IMR-90 (cell line): ENCODE measurements at places on chromosomes 4 and X. TPM values are rescaled to one million over a fixed set of nuclear protein-coding genes. Genes with fewer than 3 reads are reported as not detected.
A peak's percentile ranks its signal among the peaks of the same experiment; 100 is the strongest.

DNA sequence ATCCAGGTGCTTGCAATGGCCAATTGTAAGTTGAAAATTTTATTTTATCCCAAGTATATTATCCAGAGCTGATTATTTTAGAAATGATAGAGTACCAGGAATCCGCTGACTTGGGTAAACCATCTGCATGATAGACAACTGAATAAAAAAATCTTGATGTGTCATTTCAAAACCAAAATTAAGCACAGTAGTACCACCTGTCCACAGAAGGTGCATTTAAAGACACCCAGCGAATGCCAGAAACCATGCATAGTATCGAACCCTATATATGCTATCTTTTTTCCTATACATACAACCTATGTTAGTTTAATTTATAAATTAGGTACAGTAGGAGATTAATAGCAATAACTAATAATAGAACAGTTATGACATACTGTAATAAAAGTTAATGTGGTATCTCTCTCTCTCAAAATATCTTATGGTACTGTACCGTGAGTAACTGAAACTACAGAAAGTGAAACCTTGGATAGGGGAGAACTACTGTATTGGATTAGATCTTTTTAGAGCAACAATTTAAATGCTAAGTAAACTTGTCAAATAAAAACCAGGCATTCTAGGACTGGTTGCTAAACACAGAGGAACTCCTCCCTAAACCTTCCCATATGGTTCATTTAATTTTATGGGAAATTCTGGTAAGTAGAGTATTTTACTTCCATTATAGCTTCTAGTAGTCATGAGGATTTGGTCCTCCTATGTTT is 6.2 kb downstream of the NEIL3 start:
- no peaks in the 10 kb centered on the region for H3K36me3 ChIP-seq
- no peak overlapping the region for H3K27ac ChIP-seq
- H3K27me3 ChIP-seq: no peaks in the 10 kb centered on the region

- H3K27me3 ChIP-seq: no peaks in the 10 kb centered on the region
- DNase-seq: no peak
- H3K4me1 ChIP-seq: no peaks in the 10 kb centered on the region
Measured at GRCh38 chrX:1673337-1673736, 58.5 kb downstream of the ASMT start.

DNA sequence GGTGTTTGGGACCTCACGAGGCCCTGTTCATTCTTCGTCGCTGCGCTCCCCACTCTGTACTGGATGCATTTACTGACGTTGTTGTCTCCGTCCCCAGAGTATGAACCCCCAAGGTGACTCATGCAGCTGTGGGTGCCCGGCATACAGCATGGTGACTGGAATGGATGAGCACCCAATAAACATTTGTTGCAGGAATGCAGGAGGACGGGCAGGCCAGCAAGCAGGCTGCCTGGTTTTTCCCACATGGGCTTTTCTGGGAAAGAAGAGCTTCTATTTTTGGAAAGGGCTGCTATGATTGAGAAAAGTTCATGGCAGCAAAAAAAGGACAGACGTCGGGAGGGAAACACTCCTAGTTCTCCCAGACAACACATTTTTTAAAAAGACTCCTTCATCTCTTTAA is 893 bp upstream of the SOD3 start:
- H3K4me3 ChIP-seq: no peak overlapping the region
- no peaks in the 10 kb centered on the region; the same call in 1 of the 2 replicates for H3K36me3 ChIP-seq
- H3K27me3 ChIP-seq: no peaks in the 10 kb centered on the region; the same call in 1 of the 2 replicates
- no peak overlapping the region for H3K27ac ChIP-seq
- DNase-seq: peak; percentile 72

- no peaks in the 10 kb centered on the region for H3K27me3 ChIP-seq
- H3K4me1 ChIP-seq: no peaks in the 10 kb centered on the region
- no peaks in the 10 kb centered on the region for H3K36me3 ChIP-seq
- no peak for DNase-seq
- H3K4me3 ChIP-seq: no peak overlapping the region
- no peak overlapping the region for H3K27ac ChIP-seq
Measured at GRCh38 chr4:62814510-62815047, 1594.7 kb downstream of the TECRL start.

DNA sequence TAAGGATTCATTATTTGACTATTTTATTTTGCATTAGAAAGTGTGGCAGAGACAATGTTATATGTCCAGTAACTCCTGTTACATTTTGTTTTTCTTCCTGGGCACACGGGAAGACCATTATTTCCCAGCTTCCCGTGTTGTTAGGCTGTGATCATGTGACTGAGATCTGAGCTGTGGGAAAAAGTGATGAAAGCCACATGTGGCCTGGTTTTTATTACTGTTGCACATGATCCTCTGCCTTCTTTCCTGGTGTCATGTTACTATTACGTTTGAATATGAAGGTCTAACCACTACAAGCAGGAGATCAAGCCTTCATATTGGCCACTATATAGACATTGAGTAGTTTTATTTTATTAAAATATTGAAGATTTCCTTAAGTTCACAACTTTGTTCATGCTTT is 28.2 kb upstream of the MID1 start:
- no peaks in the 10 kb centered on the region for H3K27me3 ChIP-seq
- DNase-seq: peak; percentile 78
- no peaks in the 10 kb centered on the region for H3K4me1 ChIP-seq
- no peak overlapping the region for H3K4me3 ChIP-seq
- no peak overlapping the region for H3K27ac ChIP-seq

SLC49A3 gene
- total RNA-seq: under 0.01 TPM in 2 replicates

GRCh38 chr4:88792268-88792781 is 94.7 kb upstream of the NAP1L5 start:
- no peak overlapping the region for H3K27ac ChIP-seq
- no peak overlapping the region for H3K4me3 ChIP-seq
- H3K36me3 ChIP-seq: peaks cover 8% of the 10 kb centered on the region
- peaks cover 6% of the 10 kb centered on the region; the same call in 1 of the 2 replicates for H3K4me1 ChIP-seq

DNA sequence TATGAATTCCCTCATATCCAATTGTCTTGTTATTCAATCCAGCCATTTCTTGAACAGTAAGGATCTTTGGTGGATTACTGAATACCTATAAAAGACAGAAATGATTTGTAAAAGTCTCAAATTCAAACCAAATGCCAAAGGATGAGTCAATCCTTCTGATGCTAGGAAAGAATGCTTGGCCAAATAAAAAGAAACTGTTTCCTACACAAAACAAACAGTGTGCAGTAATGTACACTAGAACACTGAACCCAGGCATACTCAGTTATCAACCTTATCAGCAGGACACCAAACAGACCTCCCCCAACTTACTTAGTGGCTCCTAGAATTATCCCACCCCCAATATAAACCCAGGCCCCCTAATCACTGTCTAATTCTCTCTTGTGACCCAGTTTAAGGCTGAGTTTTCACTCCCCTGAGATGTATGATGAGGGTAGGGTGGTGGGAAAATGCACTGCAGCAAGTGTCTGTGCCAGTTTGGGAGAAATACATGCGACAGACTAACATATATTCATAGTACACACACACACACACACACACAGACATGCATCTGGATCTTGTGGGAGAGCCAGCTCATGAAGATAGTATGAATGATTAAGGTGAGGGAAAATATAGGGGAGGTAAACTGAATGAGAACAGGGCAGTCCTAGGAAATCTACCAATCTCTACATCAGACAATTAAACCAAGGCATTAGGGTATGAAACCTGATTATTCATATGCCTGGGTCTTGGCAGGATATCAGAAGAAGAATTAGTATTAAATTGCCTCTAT is 35.0 kb downstream of the CLDN2 start:
- H3K27ac ChIP-seq: no peak overlapping the region; the same call in 1 of the 2 replicates
- DNase-seq: peak; percentile 48
- no peak overlapping the region for H3K4me3 ChIP-seq
- peaks cover 5% of the 10 kb centered on the region; the same call in 1 of the 2 replicates for H3K4me1 ChIP-seq
- peaks cover 5% of the 10 kb centered on the region; the same call in 1 of the 2 replicates for H3K36me3 ChIP-seq

IL3RA gene
- total RNA-seq: not detected in 2 replicates

DNA sequence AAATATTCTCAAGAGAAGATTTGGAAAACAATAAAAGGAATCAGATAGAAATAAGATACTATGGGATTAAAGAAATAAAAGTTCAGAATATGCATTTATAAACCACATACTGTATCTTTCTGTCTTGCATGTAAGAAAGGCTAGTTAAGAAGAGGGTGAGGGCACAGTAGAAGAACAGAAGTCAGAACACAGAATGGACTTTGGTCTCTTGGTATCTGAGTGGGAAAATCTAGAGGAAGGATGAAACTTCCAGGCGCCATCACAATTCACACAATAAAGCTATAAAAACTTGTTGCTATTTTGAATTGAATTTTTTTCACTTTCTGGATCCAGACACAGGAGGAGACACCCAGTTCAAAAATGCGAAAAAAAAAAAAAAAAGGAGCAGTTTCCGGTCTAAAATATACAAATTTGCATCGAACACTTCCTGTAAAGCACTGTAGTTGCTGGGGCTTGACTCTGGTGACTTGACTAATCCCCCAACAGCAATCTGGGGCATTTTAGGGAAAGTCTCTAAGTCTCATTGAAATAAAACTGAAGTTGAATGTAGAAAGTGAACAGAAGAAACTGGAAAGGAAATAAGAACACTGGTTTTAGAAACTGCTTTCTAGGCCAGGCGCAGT is 8.1 kb upstream of the NAAA start:
- no peak overlapping the region for H3K27ac ChIP-seq
- peaks cover 21% of the 10 kb centered on the region for H3K36me3 ChIP-seq
- no peak for DNase-seq
- no peaks in the 10 kb centered on the region; the same call in 1 of the 2 replicates for H3K4me1 ChIP-seq
- H3K4me3 ChIP-seq: no peak overlapping the region

GRCh38 chrX:5979338-5979737 is 249.3 kb downstream of the NLGN4X start:
- H3K4me1 ChIP-seq: no peaks in the 10 kb centered on the region
- H3K36me3 ChIP-seq: no peaks in the 10 kb centered on the region
- no peak overlapping the region for H3K4me3 ChIP-seq
- no peak overlapping the region for H3K27ac ChIP-seq
- no peak for DNase-seq
